ENCODE measurements at places on chromosomes 3 and 15.

DNA sequence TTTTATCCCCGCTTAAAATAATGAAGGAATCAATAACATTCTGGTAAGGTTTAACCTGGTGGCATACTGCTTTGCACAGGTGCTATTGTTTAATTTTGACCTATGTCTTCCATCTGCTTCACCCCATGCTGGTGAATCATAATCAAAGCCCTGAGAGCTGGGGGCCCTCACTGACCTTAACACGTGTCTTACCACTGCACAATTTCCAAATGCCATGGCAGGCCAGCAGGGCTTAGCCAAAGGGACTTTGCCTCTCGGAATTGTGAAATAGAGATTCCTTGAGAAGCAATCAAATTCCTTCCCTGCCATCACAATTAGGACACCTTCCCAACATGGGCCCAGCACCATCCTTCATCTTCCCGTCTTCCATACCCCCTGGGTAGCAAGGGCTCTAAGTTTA lies 242.6 kb upstream of the THBS1 start:
- no peak for DNase-seq

- no peak for DNase-seq
Measured at GRCh38 chr15:72184165-72184811, 13.3 kb downstream of the GRAMD2A start.

GRCh38 chr3:133408961-133409360 lies 9.1 kb downstream of the BFSP2 start:
- DNase-seq, result no peak

GRCh38 chr3:196096382-196096953 lies 14.6 kb upstream of the TFRC start:
- DNase-seq, result no peak

DNA sequence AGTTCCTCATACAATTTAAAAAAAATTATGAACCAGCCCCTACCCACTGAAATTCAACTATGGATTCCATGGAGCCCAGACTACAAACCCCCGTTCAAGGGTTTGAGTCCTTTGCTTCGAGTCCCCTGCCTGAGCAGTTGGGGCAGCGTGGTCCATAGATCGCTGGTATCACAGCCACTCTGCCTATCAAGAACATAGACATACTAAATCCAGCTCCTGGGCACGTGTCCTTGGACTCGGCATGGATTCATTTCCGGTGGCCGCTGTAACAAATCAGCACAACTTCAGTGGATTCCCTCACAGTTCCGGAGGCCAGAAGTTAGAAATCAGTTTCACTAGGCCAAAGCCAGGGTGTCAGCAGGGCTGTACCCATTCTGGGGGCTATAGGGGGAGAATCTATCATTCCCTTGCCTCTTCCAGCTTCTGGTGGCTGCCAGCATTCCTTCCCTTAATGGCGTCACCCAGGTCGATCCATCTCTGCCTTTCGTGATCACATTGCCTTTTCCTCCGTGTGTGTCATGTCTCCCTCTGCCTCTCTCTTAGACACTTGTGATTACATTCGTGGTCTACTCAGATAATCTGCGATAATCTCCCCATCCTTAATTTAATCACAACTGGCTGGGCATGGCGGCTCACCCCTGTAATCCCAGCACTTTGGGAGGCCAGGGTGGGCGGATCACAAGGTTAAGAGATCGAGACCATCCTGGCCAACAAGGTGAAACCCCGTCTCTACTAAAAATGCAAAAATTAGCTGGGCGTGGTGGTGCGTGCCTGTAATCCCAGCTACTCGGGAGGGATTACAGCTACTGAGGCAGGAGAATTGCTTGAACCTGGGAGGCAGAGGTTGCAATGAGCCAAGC lies 4.6 kb upstream of the TMEM44 start:
- DNase-seq, result no peak

DNA sequence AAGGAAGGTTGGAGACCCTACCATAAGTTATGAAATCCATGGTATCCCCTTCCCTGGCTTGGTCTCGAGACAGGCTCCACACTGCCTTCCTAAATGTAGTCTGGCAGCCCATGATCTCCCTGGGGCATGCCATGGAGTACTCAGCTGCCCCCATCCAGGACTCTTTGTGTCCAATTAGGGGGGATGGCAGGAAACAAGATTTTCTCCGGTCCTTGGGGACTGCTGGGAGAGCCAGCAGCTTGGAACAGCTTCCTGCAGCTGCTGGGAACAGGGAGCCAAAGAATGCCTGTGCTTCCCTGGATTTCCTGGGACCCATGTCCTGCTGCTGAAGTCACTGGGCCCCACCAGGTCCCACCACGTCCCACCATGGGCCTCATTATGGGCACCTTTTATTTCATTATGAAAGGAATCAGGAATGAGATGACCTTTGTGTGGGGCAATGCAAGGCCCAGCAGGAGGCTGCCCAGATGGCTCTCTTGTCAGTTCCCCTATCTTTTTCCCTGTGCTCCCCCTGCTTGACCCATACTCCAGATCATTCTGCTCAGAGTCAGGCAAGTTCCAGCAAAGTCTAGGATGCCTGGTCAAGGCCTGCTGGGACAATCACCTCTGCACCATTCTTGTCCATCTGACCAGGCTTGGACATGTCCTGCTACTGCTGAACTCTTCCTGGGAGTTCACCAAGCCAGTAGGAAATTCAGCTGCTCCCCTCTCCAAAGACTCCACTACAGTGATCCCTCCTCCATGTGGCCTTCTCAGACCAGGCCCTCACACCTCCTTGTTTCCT lies 15.0 kb upstream of the DAG1 start:
- DNase-seq, result no peak

GRCh38 chr3:104612218-104612617 lies 754.5 kb upstream of the ALCAM start:
- DNase-seq, result no peak

GRCh38 chr3:144444061-144444460 lies 472.4 kb downstream of the DIPK2A start:
- DNase-seq, result no peak

- no peak for DNase-seq
Measured at GRCh38 chr3:53776494-53777101, 69.6 kb downstream of the CHDH start.

- DNase-seq, result no peak
Measured at GRCh38 chr3:134602440-134602814, 48.4 kb downstream of the KY start.

GRCh38 chr3:32062950-32063582 lies 43.4 kb upstream of the GPD1L start:
- DNase-seq, result no peak

- DNase-seq, result no peak
Measured at GRCh38 chr15:61880084-61880483, 180.2 kb downstream of the VPS13C start.

DNA sequence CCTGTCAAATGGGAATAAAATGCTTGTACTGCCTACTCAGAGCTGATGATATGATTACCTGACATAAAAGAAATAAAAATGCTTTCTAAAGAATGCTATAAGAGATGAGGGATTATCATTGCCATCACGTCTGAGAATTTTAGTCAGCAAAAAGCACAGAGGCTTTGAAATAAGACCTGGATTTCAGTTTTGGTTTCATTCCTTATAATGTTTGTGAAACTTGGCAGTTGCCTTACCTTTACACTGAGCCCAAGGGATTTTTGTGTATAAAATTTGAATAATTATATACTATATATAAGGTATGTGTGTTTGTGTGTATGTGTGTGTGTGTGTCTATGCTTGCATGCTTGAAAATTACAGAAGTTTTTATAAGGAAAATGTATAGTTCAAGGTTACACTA lies 634.8 kb upstream of the BCHE start:
- no peak for DNase-seq

- DNase-seq, result no peak
Measured at GRCh38 chr15:58864602-58865424, 68.7 kb downstream of the SLTM start.

DNA sequence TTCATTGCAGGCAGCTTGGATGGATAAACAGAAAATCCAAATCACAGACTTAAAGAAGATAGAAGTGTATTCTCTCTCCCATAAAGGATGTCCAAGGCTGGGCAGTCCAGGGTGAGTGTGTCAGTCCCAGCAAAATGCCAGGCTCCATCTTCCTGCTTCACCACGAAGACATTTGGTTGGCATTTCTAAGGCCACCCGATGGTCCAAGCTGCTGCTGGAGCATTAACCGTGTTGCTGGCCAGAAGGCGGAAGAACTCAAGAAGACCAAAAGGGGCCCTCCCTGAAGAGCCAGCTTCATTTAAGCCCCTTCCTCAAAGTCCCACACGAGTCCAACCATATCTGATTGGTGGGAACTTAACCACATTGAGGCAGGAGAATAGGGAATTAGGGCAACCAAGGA lies 3.0 kb upstream of the CYP11A1 start:
- DNase-seq, result no peak

- DNase-seq, result no peak
Measured at GRCh38 chr15:101608201-101608600, 44.0 kb downstream of the TM2D3 start.

- no peak for DNase-seq
Measured at GRCh38 chr3:59540696-59541095, 490.9 kb upstream of the CFAP20DC start.

DNA sequence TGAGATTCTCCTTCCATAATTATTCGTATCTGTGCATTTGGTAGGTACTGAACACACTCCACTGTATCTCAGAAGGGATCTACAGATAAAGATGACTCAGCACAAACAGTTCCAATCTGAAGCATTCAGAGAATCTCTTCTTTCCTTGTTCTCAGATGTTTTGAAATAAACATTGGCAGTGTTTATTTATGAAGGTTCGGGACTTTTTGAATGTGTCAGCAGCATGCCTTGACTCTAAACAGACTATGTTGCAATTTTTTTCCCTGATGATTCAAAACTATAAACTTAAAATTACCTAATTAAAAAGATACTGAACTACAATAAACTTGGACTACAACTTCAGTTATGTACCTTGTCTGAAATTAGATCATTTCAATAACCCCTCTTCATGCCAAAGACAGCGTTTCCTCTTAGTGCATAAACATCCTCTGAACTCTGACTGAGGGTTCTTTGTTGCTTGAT lies 612.9 kb upstream of the TBL1XR1 start:
- DNase-seq, result peak; percentile 41

DNA sequence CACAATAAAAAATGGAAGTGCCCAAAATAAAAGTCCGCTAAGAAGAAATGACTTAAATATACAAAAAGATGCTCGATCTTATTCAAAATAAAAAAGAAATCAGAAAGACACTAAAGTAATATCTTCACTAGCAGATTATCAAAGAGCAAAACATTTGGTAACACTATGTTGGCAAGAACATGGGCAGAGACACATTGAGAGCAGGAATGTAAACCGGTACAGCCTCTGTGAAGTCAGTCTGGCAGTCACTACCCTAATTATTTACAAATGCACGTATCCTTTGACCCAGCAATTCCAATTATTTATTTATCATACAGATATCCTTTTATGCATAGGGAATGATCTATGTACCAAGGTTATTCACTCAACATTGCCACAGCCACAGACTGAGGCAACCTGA lies 34.5 kb downstream of the TBL1XR1 start:
- DNase-seq, result no peak

- DNase-seq, result no peak
Measured at GRCh38 chr3:142642956-142643355, 46.8 kb downstream of the PLS1 start.

GRCh38 chr15:78922527-78922926 lies 22.3 kb downstream of the CTSH start:
- DNase-seq, result no peak
